ENCODE measurements at places on chromosomes 6 and 20.

DNA sequence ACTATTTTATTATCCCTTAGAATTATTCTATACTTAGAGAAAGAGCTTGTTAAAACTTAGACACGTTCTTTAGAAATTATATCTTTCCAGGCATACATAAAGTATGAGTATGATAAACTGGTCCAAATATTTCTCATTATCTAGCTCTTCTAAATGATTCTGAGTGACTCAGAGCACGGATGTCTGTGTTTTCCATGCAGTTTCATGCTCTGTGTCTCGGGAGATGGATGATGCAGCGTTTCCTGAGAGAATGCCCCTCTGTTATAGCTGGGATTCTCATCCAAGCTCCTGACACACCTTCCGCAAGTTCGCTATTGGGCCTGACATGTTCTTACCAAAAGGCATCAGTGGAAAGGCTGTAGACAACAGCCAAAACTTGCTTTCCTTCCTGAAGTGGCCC lies 19.3 kb downstream of the SIRT5 start:
- DNase-seq = no peak

DNA sequence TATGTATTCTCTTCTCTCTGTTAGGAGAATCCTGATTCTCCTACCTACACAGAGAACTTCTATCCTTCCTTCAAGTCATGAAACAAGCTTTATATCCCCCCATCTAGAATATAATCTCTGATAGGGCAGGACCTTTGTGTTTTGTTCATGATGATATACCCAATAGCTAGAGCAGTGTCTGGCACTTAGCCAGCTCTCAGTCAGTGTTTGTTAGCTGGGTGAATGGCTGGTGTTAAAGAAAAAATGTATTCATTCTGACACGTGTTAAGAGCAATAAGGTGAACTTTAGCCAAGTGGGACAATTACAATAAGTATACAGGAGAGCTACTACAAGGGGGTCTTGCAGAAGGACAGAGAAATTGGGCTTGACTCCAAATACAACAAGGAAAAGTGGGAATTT lies 34.3 kb upstream of the TNFRSF21 start:
- DNase-seq = no peak

DNA sequence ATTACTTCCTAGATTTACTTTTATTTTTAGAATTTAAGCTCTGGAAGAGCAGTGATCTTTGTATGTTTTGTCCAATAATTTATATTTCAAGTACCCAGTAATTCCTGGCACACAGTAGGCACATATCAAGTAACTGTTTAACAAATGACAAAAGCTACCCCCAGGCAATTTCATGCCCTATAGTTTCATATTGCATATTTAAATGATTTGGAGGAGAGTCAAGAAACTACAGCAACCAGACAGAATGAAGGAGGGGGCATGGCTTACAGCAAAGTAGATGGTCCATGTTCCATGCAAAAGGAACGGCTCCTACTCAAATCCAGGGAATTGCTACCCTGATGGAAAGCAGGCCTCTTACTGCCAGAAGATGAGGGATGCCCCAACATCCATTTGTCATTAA lies 113.5 kb downstream of the ARHGAP18 start:
- no peak for DNase-seq

- DNase-seq = no peak
Observed at GRCh38 chr6:144123836-144124235, 26.5 kb upstream of the STX11 start.

DNA sequence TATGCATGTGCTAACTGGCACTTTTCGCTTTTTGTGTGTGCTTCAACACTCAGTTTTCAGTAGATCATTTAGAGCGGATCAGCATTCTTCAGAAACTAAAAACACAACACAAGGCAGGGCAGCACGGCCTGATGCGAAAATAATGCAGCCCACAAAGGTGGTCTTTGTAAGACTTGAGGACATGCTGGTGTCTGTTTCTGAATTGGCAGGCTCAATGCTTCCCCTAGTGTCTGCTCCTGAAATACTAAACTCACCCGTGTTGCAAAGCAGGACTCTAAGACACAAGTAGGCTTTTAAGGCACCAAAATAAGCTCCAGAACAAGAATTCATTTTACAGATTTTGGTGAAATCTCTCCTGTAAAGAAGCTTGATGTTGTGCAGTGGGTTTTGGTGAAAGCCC lies 676.5 kb downstream of the TENT5A start:
- no peak for DNase-seq

DNA sequence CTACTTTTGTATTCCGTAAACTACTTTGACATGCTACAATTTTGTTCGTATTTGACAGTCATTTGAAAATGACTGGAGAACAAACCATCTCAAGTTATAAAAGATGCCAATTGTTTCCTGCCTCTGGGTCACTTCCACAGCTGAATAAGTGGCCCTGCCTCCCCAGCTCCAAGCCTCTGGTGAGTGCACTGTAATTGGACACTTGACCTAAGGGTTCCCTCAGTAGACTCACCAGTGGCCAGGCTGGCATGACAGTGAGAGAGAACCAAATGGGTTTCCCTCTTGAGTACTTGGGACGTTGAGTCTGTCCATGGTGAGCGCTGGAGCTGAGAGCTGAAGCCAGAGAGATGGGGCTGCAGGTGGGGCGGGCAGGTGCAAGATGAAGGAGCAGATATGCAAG lies 57.1 kb downstream of the SLC35D3 start:
- DNase-seq = no peak

DNA sequence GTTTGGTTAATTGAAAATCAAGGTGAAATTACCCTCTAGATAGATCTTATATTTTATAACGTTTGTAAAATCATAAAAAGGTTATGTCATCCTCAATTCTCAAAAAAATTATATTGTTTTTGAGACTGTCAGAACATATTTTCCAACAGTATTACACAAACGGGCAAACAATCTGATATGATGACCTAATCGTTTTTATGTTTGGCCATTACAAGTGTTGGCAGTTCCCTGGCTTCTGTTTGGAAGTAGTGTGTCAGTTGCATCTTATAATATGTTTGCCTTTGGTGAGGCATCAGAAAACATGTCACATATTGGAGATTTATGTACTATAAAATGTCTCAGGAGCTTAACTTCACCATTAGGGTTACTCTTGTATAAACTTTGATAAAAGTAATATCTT lies 308.1 kb upstream of the EPHA7 start:
- no peak for DNase-seq

GRCh38 chr6:161415302-161415855 lies 141.5 kb upstream of the AGPAT4 start:
- no peak for DNase-seq

GRCh38 chr6:52538901-52539354 lies 37.9 kb downstream of the TRAM2 start:
- no peak for DNase-seq

- DNase-seq = no peak
Observed at GRCh38 chr20:20609522-20609921, 102.9 kb downstream of the RALGAPA2 start.

GRCh38 chr6:8064638-8065518 lies 689 bp upstream of the BLOC1S5 start:
- DNase-seq = no peak

DNA sequence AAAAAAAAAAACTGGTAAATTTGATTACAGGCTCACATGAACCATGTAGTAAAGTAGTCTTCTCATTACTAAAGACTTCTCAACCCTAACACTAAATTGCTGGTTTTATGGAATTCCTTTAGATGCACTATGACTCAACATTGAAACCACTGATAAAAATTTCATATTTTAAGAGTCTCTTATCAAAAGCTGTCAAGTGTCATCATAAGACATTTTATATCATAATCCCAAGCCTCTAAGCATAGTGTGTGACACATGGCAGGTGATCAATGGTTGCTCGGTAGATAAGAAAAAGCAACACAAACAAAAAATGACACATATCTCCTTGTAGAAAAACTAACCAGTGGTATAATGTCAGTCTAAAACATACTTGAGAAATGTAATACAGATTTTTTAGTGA lies 258.4 kb downstream of the RNGTT start:
- no peak for DNase-seq

DNA sequence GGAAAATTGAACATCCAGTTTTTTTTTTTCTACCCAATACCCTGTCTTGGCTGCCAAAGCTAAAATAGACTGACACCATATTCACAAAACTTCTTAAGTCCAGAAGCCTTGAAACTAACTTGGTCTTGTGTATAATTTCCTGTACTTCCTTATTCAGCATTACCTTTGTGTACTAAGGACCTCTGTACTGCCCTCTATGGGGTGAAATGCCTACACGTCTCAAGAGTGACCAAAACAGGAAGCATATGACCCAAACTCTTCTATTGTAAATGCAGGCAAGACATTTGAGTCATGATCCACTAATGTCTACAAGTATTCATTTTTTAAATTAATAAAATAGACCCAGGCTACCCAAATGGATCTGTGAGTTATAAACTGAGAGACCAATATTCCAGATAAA lies 50.4 kb downstream of the HMGCLL1 start:
- no peak for DNase-seq

- DNase-seq = no peak
Observed at GRCh38 chr6:69164564-69165229, 529.6 kb downstream of the ADGRB3 start.

- no peak for DNase-seq
Observed at GRCh38 chr6:104969108-104969507, 12.2 kb downstream of the LIN28B start.

- DNase-seq = no peak
Observed at GRCh38 chr6:22747571-22747970, 178.2 kb downstream of the HDGFL1 start.

DNA sequence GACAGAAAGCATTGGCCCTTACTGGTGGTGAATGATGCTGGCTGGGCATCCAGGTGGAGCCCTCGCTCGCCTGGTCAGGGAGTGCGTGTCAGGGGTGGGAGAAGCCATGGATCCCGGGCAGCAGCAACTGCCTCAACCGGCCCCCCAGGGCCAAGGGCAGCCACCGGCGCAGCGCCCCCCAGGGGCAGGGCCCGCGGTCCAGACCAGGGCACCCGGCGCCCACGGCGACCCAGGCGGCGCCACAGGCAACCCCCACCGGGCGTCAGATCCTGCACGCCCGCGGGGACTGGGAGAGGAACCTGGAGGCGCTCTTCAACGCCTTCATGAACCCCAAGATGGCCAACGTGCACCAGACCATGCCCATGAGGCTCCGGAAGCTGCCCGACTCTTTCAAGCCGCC lies 101.7 kb upstream of the SAMD5 start:
- DNase-seq = no peak

DNA sequence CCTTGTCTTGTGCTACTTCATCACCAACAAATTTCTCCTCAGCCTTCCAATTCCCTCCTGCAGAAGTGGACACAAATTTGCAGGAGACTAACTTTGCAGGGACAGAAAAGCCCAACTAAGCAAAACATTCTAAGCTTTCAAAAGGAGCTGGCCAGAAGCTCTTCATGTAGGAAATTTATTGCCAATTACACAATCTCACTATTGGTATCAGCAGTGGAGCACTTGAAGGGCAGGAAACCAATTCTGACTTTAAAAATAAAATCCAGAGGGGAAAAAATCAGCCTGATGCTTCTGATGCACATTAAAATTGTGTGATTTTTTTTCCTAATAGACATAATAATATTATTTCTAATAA lies 193.3 kb downstream of the LY86 start:
- DNase-seq = no peak

DNA sequence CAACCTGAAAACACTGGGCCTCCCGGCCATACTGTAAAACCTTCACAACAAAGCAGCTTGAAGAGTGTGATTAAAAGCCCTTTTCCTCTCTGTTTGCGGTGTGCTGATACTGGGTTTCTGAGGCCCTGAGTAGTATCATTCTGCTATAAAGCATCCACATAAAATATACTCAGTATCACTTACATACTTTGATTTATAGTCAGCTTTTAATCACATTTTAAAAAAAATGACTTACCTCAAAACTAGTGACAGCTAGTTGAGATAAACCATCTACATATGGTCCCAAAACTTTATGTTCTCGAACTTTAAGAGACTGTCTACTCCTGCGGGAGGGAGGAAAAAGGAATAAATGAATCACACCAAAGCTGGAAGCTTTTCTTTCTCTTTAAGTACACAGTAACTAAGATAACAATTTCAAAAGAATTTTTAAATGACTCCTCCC lies 135.7 kb downstream of the KIF13A start:
- DNase-seq = no peak

DNA sequence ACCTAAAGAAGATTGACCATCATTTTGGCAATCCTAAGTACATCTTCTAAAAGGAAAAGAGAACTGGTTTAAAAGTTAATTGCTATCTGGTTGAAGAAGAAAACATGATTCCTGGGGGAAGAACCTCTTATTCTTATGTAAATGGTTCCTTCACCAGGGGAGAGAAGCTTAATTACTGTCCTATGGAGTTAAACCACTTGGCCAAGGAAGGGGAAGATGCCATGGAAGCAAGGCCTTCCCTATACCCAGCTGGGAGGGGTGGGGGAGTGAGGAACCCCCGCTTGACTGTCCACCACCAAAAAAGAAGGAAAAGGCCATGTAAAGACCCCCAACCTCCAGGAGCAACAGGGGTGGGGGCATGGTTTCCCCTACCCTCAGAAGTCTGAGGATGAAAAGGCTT lies 962.1 kb downstream of the GRIK2 start:
- no peak for DNase-seq

GRCh38 chr6:89596056-89596455 lies 42.5 kb downstream of the LYRM2 start:
- no peak for DNase-seq

DNA sequence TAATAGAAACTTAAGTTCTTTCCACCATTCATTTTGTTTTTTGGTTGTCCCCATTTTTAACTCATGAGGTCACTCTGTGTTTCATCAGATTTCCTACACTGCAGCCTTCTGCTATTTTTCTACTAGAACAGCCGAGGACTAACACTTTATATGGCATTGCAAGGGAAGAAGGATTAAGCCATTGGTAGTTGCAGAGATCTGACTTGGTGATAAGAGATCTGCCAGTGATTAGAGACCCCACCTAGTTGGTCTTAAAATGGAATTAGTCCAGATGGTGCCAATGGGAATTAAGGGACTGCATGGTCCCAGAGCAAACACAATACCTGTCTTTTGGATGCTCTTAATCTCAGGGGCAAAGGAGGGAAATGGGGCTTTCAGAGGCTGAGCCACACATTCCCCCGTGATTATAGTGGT lies 125.5 kb upstream of the TMEM170B start:
- no peak for DNase-seq

GRCh38 chr20:53550280-53551187 lies 43.1 kb downstream of the ZNF217 start:
- no peak for DNase-seq

DNA sequence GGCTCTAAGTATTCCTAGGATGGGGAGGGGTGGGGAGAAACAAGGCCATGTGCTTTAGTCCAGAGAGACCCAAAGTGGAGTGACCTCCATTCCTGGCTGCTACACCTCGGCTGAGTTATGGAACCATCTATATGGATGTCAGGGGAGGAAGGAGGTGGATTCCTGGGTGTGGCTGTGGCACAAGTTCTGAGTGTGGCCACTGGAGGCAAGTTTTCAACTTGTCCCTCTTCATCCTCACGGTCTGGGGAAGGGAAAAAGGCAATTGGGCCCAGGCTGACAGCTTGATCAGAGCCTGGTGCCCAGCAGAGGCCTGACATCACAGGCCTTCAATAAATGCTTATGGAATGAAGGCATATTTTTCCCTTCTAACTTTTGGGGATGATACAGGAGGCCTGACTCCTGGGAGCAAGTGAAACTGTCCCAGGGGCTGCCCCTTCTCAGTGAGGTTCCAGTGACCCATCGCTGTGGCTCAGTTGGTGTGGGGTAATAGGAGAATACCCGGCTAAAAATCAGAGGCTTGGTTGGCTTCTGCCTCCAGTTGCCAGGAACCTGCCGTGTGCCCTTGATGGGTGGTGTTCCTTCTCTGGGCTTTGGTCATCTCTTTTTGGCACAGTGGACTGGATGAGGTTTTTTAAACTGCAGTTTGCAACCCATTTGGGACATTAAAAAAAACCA lies 1.8 kb upstream of the ITPR3 start:
- DNase-seq = no peak
